ENCODE measurements at places on chromosomes 4 and X.

DNA sequence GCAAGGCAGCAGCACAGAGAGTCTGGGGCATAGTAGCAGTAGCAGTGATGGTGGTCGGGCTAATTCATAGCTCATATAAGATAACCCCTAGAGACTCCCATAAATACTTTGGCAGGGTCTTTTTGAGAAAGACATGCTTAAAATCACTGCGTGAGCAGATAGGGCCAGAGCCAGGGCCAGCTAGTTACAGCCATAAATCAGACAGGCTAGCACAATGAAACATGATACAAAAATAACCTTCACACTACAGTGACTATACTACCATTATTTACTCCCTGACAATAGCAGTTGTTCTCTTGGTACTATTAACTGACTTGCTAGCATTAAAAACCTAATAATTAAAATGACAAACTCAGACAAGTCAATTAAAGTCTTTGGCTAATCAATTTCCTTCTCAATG, 295.9 kb downstream of the SMARCA1 start:
- no peak for DNase-seq

- DNase-seq: no peak
These were observed 349.3 kb upstream of the GALNT7 start for GRCh38 chr4:172819353-172819752.

DNA sequence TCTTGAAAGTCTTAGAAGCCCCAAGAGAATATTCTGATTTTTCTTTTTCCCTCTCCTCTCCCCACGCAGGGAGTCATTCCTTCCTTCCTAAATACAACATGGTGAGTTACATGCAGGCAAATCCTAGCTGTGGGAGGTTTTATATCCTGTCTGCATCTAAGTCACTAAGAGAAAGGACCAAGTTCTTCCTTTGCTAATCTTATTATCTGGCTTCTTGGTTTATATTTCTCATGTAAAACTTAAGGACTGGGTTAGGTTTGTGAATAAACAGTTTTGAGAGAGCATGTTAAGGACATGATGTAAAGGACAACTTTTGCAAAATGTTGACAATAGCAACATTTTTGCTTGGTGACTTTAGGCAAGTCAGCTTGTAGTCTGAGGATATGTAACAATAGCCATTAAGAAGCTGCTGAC, 5.1 kb upstream of the CXCL9 start:
- DNase-seq: no peak

DNA sequence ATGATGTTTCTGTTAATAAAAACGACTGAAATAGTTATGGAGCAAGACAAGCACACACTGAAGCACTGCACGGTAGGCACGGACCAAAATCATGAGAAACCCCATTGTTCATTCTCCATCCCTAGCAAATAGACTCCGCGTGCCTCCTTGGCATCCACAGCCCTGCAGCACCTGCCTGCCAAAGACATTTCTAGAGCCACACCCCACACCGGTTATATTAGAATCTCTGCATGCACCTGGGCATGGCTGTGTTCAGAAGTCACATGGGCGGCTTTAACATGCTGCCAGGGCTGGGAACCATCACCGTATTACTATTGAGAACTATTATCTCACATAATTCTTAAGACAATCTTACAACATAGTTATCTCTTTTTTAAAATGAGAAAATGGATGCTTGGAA, 5.9 kb downstream of the PDLIM3 start:
- no peak for DNase-seq

DNA sequence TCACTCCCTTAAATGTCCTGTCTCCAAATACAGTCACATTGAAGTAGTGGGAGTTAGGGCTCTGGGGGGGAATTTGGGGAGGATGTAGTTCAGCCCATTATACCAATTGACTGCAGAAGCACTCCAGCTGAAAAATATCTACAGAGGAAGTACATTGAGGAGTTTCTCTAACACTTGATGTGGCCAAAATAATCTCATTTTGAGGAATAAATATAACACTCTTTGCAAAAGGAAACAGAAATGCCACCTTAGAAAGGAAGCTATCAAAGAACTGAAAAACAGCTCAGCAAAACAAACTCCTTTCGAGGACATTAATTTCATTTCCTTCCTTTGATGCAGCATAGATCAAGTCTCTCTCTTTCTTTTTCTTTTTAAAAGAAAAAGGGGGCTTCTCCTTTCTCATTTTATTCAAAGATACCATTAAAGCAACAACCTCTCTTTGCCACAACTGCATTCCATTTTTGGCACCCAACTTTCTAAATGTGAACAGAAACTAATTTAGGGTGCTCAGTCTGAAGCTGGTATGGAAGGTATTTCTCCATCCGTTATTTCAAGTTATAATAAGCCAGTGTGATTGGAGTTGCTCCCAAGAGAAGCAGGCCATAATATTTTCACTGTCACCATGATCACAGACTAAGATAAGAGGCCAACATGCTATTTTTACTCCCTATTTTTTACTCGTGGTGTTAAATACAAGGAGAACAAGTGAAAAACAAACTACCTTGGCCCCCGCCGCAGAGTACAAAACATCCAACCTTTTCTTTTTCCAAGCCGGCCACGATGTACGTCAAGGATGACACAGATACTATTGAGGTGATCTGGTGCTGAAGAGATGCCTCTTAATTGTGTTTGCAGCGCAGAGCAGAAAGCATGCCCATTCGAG, 230.4 kb upstream of the GATB start:
- DNase-seq: no peak
